Left renal cortex interstitium (tissue), 4 donors: ENCODE measurements at places on chromosomes 11 and 22. TPM values are rescaled to one million over a fixed set of nuclear protein-coding genes. Genes with fewer than 3 reads are reported as not detected.

- no peak for DNase-seq
Measured at GRCh38 chr11:765025-765801, 12.1 kb downstream of the GATD1 start.

Gene PLAAT3
- 14.3 TPM for polyA plus RNA-seq

DNA sequence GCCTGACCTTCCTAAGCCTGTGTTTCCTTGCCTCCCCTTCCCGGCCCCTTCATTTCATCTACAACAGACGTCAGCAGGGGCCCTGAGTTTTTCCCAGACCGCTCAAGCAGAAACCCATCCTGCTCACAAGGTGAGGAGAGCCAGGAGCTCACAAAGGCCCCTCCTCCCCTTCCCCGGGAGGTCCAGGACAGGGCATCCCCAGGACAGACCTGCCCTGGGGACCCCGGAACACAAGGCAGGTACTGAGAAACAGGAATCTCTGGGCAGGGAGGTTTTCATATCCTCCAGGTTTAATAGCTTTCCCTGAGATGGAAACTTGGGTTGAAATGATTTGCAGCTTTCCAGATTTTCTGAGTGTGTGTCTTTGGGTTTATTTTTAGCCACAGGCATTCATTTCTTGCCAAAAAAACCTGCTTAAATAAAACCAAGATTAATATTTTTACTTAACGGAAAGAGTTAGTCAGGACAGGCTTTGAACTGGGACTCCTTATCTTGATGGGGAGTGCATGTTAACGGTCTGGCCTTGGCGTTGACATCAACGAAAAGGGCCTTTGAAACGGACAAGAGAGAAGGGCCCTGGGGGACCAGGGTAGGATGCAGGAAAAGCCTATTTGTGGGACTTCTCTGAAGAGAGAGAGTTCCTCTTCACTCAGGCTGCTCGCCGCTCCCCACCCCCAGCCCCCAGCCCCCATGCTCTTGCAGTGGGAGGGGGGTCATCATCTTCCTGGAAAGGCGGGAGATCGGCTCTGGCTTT is 38.5 kb downstream of the TIMP3 start:
- DNase-seq: no peak

DNA sequence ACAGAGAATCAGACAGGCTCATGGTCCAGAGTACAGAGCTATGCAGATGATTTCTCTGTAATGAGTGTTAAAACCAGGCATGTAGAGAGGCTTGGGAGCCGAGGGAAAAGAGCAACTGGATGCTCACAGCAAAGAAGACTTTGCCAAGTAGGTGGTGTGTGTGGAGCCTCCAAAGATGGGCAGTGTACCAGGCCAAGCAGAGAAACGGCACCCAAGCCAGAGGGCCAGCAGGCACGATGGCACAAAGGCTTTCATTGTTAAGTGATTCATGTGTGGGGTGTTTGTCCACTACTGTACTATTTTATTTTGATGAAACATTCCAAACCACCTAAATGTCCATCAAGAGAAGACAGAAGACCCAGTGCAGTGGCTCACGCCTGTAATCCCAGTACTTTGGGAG is 11.1 kb downstream of the RANGAP1 start:
- DNase-seq: no peak

DNA sequence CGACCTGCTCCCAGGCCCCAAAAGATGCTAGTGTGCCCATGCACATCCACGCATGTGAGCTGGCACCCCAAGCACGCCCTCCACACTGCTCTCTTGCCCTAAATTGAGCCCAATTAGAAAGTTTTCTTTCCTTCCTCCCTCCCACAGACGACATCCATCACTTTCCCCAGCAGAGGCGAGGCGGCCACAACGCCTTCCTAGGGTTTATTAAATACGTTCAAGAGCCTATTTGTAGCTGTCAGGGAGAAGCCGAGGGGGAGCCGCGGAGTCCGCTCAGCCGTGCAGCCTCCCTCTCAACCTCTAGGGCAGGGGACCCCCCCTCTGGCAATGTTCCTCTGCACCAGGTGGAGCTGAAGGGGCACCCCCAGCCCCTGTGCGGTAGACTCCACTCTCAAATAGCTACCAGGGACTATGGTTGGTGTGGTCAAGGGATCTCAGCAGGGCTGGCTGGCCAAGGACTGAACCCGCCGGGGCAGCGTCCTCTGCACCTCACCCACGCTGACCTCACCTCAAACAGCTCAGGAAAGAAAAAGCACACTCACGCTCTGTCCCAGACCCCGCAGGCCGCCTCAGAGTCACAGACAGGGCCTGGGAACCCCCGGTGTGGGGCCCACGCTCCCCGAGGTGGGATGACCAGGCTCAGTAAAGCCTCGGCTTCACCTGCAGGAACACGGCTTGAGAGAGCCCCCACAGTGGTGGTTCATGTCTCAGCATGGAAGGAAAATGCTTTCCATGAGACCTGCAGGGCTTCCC is 152.4 kb downstream of the DSCAML1 start:
- DNase-seq: no peak
